ENCODE measurements at places on chromosomes 4 and X.

DNA sequence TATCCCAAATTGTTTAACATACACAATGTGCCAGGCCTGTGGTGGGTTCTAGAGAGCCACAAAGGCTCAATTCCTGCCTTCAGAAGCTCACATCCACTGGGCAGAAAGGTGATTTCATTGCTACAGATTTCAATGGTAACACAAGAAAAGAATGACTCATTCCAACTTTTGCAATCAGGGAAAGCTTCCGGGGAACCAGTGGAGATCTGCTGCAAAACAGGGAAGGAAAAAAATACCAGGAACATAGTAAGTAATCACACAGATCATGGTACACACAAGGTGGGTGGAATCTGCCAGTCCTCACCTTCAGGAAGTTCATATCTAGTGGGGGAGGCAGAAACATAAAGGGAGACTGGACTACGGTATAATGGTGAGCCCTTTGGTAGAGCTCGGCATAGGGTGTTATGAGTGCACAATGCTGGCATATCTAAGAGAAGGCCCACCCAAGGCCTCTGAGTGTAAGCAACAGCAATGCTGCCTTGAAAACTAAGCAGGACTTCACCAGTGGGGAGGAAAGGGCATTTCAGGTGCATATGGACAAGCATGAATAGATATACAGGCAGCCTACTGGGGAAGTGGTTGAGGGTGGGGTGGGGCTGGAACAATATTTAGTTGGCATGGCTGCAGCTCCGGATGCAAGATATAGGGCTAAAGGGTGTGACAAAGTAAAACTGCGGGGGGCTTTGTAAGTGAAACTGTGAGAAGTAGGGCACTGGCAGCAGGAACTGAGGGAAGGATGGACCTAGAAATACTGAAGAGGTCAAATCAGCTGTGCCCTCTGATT, 24.2 kb downstream of the GPRIN3 start:
- peak; percentile 48 for DNase-seq

- DNase-seq = no peak
Observed at GRCh38 chr4:89582756-89583505, 254.0 kb downstream of the SNCA start.

GRCh38 chr4:151721916-151722315, 38.9 kb downstream of the GATB start:
- no peak for DNase-seq

DNA sequence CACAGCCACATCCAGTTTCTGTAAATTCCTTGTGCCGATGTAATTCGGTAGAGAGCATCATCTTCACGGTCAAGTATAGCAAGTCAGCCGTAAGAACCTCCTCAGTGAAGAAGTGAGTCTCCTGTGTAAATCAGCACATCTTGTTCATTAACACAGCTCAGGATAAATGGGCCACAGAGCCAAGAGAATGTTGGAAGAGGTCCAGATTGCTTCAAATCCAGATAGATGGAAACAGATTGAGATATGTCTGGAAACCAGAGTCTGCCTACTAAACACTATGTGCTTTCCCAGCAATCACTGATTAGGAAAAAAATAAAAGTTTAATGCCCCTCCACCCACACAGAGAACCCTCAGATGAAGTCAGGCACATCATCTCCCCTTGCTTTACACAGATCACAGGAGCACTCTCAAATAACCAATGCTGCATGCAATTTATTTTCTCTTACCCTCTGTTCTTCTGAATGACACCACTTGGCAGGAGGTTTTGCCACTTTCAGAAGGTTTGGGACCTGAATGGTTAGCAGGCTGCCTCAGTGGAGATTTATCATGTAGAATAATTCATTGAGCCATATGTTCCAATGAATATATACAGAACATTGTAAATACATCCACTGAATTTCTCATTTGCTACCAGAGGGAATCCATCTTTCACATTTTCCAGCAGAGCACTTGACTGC, 357.7 kb downstream of the C4orf33 start:
- no peak for DNase-seq

GRCh38 chr4:179530958-179531357, 2088.7 kb upstream of the AGA start:
- no peak for DNase-seq

- no peak for DNase-seq
Observed at GRCh38 chr4:126271292-126271691, 956.5 kb downstream of the FAT4 start.

- no peak for DNase-seq
Observed at GRCh38 chr4:178293601-178294000, 851.4 kb upstream of the AGA start.

- no peak for DNase-seq
Observed at GRCh38 chr4:105058177-105058812, 88.4 kb upstream of the TET2 start.

GRCh38 chrX:22652596-22652995, 347.2 kb upstream of the DDX53 start:
- DNase-seq = peak; percentile 30

DNA sequence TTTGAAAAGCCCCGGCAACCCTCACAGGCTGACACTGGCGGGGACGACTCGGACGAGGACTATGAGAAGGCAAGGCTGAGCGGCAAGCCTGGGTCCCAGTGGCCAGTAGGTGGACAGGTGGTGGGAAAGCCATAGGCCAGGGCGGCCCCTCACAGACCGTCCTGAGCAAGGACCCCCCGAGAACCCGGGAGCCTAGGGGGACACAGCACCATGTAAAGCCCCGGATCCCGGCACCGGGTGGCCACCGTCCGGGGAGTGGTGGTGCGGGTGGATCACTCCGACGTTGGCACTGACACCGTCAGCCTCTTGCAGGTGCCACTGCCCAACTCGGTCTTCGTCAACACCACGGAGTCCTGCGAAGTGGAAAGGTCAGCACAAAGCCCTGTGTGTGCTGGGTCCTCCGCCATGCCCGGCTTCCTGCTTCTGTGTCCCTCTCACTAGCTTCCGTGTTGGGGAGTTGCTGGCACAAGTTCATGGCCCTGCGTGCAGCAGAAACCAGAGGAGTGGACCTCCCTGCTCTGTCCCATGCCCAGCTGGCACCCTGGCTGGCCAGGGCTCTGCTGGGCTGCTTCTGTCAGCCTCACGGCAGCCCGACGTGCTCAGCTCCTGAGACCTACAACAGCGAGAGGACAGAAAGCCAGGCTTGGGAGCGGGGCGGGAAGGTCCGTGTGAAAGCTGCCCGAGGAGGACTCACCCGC, 11.9 kb upstream of the ADD1 start:
- no peak for DNase-seq

DNA sequence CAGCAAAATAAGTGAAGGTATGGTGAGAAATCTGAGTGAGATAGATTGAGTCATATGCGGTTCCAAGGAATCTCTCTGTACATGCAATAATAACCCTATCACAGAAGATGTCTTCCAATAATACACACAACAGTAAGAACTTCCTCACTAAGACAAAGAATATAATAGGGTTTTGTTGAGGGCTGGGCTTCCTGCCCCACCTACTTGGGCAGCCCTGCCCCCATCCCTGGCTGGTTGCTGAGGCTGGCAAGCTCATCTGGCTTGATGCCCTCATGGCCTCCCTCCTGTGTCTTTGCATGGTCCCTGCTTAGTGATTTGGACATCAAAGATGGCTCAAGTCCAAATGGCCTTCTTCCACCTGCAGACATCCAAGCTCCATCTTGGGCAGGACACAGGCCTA, 2.7 kb downstream of the GEMIN8 start:
- DNase-seq = peak; percentile 43

DNA sequence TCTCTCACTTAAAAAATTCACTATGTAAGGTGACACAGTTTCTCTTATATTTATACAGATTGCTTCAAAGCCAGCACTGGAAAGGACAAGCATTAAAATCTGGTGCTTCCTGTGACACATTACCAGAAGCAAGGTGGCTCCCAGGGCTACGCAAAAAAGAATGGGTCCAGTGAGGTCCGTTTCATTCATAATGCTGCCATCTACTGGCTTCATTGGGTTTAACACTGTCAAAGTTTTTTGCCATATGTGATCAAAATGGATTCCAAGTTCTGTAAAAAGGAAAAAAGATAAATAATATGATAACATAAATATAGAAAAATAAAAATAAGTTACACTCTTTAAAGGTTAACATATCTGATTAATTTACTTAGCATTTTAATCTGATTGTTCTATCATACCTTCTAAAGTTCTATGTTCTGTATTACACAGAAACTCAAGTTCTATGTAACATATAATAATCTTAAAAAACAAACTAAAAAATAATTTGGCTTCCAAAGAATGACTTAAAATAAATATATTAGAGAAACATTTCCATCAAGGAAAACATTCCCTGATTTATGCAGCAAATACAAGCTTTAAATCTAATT, 22.1 kb downstream of the YIPF7 start:
- peak; percentile 6 for DNase-seq

- DNase-seq = no peak
Observed at GRCh38 chr4:30832639-30833038, 112.5 kb downstream of the PCDH7 start.

Measured in HCEC 1CT (cell line).